ENCODE measurements at places on chromosomes 5 and 9.

GRCh38 chr9:18437315-18438201 is 36.4 kb upstream of the ADAMTSL1 start:
- peak; percentile 13 for DNase-seq

GRCh38 chr5:142184988-142185387 is 76.4 kb downstream of the NDFIP1 start:
- no peak for DNase-seq

DNA sequence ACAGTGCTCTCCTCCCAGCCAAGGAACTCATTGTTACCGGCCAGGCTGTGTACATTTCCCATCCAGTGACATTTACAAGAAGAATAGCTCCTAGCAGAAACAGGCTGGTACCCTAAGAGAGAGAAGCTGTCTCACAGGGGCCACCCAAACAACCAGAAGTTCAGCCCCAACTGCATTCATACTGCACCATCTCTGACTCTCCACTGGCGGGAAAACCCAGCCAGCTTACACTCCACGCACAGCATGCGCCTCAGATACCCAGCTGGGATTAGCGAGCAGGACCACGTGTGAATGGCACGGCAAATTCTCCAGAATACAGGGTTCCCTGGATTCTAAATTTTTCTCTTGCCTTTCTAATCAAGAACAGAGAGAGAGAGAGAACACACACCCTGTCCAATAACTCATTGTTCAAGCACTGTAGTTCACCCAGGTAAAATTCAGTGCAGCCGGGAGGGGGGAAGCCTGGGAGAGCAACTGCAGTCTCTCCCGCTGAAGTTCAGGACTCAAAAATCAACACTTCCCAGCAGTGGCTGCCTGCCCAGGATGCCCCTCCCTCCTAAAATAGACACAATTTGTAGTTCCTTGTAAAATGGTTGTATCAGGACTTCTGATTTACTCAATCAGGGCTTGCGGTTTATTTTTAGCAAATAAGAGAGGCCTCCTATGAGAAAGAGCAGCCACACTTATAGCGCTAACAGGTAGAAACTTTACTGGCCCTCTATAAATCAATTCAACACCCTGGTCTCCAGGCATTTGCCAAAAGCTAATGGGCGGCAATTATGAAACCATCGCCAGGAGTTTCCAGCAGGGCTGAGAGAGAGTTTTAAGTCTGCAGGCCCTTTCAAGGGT is 2.2 kb downstream of the COL23A1 start:
- DNase-seq, result no peak

- DNase-seq, result no peak
Measured at GRCh38 chr5:149260761-149261160, 10.9 kb upstream of the AFAP1L1 start.

DNA sequence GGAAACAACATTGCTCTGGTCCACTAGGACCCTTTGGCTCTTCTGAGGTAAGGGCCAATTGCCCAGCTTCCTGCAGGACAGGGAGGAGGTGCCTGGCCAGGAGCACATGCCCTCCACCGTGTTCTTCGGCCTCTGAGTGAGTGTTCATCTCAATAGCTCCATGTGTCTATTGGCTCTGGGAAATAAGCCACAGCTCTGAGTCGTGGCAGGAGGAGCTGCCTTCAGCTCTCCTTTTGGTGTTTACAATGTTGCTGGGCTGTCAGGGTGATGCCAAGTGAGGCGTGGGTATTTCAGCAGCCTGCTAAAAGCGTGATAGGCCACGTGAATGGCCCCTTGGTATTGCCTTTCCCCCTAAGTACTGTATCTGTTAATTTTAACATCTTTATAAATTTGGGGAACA is 26.6 kb downstream of the GADD45G start:
- no peak for DNase-seq

DNA sequence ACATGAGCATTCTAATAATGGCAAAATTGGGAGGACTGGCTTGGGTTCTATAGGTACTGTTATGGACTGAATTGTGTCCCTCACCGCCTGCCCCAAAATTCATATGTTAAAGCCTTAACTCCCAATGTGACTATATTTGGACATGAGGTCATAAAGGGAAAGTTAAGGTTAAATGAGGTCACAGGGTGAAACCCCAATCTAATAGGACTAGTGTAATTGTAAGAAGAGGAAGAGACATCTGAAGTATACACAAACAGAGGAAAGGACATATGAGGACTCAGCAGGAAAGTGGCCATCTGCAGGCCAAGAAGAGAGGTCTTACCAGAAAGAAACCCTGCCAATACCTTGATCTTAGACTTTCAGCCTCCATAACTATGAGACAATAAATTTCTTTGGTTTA is 23.1 kb downstream of the RNF180 start:
- DNase-seq, result no peak

- no peak for DNase-seq
Measured at GRCh38 chr9:87383344-87384150, 114.1 kb upstream of the DAPK1 start.

DNA sequence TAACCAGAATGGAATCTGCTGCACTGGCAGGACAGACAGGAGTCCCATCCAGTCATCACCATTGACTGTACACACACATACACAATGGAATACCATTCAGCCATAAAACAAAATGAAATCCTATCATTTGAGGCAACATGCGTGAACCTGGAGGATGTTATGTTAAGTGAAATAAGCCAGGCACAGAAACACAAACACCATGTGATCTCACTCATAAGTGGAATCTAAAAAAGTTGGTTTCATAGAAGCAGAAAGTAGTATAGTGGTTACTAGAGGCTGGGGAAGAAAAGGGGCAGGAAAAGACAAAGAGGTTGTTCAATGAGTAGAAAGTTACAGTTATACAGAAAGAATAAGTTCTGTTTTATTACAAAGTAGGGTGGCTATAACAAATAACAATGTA is 884.0 kb upstream of the ACO1 start:
- no peak for DNase-seq

GRCh38 chr9:136578626-136578914 is 32.7 kb upstream of the NOTCH1 start:
- DNase-seq, result no peak

GRCh38 chr9:112252194-112252593 is 77.1 kb upstream of the SUSD1 start:
- DNase-seq, result no peak
